ENCODE measurements at places on chromosomes 2 and 18.

DNA sequence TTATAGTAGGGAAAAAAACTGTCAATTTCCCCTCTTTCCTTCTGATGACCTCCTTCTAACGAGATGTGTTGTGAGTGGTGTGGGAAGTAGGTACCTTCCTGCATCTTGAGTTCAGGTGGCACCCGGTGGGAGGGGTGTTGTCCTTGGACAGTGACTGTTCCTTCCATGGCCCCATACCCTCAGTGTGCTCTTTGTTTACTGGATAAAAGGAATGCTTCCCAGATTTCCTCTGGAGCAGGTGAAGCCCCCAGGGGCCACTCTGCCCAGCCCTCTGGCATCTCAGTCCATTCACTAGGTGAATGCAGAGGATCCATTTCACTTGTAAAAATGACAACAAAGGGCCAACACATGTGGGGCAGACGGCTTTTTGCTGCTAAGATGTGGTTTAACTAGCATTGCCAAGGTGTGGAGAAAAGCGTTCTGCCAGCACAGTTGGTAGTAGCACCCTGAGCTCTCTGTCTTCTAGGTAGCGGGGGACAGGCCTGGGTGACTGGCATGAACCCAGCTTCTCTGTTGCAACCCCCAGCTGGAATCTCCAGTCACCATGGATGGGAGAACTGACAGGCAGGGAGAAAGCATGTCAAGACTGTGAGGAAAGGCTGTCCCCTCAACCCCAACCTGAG, 6.9 kb downstream of the GDF7 start:
- DNase-seq: peak; percentile 1

- DNase-seq: no peak
Measured at GRCh38 chr2:205261516-205262020, 420.7 kb upstream of the NRP2 start.

GRCh38 chr2:132439703-132440398, 23.2 kb downstream of the GPR39 start:
- no peak for DNase-seq

GRCh38 chr18:46360102-46360699, 256.0 kb downstream of the HAUS1 start:
- no peak for DNase-seq

- no peak for DNase-seq
Measured at GRCh38 chr2:164368896-164369295, 252.4 kb downstream of the GRB14 start.

DNA sequence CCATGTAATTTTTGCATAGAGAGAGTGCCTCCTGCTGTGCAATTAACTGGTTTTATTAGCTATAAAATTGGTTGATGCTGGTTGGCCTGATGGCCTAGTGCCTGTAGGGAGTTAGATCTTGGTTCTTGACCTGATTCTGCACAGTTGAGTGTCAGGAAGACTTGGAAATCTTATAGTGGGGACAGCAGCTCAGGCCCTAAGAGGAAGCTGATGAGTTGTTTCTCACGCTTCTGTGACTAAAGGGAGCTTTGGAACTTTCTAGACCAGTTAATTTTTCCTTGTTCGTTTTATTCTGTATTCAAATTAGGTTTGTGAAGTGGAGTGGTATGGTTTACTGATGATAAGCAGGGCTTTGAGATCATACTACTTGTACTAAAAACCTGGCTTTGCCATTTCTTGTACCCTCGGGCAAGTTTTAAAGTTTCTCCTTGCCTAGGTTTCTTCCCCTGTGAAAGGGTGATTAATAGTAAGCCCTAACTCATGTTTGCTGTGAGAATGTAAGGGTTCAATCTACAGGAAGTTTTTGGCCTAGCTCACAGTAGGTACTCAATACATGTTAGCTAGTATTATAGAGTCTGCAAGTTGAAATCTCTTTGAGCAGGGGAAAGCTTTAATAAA, 82.1 kb downstream of the MAP3K20 start:
- no peak for DNase-seq

Measured in retina (tissue), 1 donor.